PC-9 (cell line): ENCODE measurements at places on chromosomes 16 and 17.

- DNase-seq, result no peak
Measured at GRCh38 chr17:33322063-33322462, 29.0 kb upstream of the ASIC2 start.

- DNase-seq, result no peak
Measured at GRCh38 chr16:47643323-47644000, 182.3 kb downstream of the PHKB start.

DNA sequence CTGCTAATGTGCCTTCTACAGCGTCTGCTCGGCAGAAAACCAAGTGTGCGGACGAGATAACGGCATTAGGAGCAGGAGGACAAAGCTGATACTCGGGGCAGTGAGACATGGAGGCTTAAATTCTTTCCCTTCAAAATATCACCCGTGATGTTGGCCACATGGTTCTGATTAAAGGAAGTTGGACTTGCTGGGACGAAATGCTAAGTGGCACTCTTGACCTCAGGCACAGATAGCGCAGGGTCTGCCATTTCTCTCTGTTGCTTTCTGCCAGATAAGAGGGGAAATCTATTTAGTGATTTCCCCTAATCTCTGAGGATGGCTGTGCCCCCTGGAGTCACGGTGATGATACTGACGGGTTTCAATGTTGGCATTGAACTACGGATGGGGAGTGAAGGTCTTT, 509.6 kb upstream of the EEF2KMT start:
- no peak for DNase-seq

GRCh38 chr16:69345923-69346322, 5.7 kb downstream of the TMED6 start:
- DNase-seq, result no peak

DNA sequence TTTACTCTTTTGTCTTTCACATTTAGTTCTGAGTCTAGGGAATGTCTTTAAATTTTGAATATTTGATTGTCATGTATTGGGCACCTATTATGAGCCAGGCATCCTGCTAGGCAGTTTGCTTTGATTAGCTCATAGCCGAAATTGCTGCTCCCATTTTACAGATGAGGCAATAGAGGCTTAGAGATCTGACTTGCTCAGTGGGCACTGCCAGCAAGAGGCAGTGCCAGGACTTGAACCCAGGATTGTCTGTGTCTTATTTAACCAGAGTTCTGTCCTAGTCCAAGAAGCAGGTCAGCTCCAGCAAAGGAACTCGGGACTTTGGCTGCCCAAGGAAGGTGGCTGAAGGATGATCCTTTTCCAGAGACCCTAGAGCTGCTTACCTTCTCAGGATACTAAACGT, 24.5 kb downstream of the BEAN1 start:
- DNase-seq, result no peak
